Spleen (tissue), 13 donors: ENCODE measurements at places on chromosomes 1 and 21. TPM values are rescaled to one million over a fixed set of nuclear protein-coding genes. Genes with fewer than 3 reads are reported as not detected.
A peak's percentile ranks its signal among the peaks of the same experiment; 100 is the strongest.

- no peaks in the 10 kb centered on the region for H3K36me3 ChIP-seq
- peaks cover 26% of the 10 kb centered on the region for H3K4me1 ChIP-seq
- H3K4me3 ChIP-seq, result no peak overlapping the region
- no peaks in the 10 kb centered on the region for H3K27me3 ChIP-seq
Measured at GRCh38 chr1:179812501-179813292, 64.9 kb downstream of the TOR1AIP2 start.

- H3K27me3 ChIP-seq, result no peaks in the 10 kb centered on the region
- no peak overlapping the region for H3K4me3 ChIP-seq
- H3K36me3 ChIP-seq, result no peaks in the 10 kb centered on the region
- no peaks in the 10 kb centered on the region for H3K4me1 ChIP-seq
- no peak overlapping the region for H3K27ac ChIP-seq
- DNase-seq, result no peak
Measured at GRCh38 chr1:238186887-238187574, 296.3 kb upstream of the ZP4 start.

GRCh38 chr1:2523191-2523890, 3.1 kb downstream of the PANK4 start:
- H3K27me3 ChIP-seq, result no peaks in the 10 kb centered on the region
- no peak overlapping the region for H3K4me3 ChIP-seq
- no peak overlapping the region for H3K27ac ChIP-seq
- no peak for DNase-seq
- peaks cover 30% of the 10 kb centered on the region for H3K4me1 ChIP-seq

- H3K27me3 ChIP-seq, result no peaks in the 10 kb centered on the region
- H3K4me3 ChIP-seq, result peak overlapping the region; percentile 95
- H3K27ac ChIP-seq, result peak overlapping the region; percentile 95
- H3K4me1 ChIP-seq, result peaks cover 93% of the 10 kb centered on the region
- DNase-seq, result no peak
Measured at GRCh38 chr1:26278724-26279455, 996 bp upstream of the SH3BGRL3 start.

DNA sequence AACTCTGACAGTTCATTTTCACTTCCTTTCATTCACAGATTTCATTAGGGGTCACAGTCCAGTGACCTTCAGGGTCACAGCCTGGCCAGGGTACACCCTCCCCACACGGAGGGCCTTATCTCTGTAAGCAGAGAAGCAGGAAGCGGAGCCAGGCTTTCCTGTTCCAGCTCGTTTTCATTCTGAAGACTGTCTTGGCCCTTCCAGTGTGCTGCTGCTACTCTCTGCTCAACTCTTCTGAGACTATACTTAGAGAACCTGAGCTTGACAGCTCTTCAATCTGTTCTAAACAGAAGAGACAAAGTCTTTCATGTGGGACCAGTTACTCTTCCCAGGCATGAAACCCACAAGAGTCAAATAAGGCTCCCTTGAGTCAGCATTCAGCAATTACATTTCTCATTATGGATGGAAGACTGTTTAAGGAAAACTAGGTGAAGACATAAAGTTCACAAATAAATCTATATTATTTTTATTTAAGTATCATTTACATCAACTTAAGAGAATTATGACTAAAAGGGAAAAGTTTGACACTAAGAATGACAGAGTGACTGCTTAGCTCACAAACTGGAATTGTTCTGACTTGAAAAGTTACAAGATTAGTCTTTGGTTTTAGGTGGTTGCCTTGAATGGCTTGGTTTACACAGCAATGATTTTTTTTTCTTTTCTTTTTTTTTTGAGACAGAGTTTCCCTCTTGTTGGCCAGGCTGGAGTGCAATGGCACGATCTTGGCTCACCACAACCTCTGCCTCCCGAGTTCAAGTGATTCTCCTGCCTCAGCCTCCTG, 4.8 kb upstream of the TDRD10 start:
- H3K27me3 ChIP-seq, result peaks cover 29% of the 10 kb centered on the region
- H3K27ac ChIP-seq, result peak overlapping the region; percentile 76
- DNase-seq, result peak; percentile 83
- peaks cover 98% of the 10 kb centered on the region for H3K4me1 ChIP-seq
- no peaks in the 10 kb centered on the region for H3K36me3 ChIP-seq
- H3K4me3 ChIP-seq, result no peak overlapping the region

POU3F1 gene
- total RNA-seq, result not detected
